ENCODE measurements at places on chromosomes 4 and X.

- no peak for DNase-seq
Measured at GRCh38 chrX:3526731-3527130, 180.3 kb upstream of the MXRA5 start.

DNA sequence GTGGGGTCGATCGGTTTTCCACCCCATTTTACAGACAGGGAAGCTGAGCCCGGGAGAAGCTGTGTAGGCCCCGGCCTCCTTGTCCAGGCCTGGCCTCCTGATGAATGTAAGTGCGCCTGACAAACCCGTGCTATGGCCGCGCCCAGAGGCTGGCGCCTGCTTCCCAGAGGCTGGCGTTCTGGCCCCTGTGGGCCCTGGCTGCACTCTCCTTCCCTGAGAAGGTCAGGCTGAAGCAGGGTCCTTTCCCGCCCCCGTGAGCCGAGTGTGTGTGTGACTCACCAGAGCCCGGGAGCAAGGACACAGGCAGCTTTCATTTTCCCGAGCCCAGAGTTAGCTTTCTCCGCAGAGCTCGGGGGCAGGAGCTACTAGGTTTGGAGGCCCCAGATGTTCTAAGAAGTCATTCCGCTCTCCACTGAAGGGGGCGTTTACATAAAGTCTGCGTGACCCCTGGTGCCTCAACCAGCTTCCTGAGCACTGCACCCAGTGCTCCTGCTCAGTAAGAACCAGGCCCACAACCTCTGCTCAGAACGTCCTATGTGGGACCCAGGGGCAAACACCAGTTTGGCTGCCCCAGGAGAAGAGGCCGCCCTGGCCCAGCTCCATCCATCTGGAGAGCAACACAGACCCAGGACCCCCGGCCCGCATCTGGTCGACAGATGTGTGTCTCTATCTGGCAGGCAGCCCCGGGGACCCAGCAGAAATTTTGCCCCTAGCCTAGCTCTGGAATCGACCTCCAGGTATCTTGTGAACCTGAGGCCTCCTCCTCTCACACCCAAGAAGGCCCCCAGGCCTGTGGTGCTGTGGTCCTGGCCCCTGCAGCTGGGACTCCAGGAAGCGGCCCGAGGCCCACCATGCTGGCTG, 13.6 kb downstream of the UVSSA start:
- peak; percentile 93 for DNase-seq

- no peak for DNase-seq
Measured at GRCh38 chr4:156784970-156785369, 186.6 kb downstream of the PDGFC start.

DNA sequence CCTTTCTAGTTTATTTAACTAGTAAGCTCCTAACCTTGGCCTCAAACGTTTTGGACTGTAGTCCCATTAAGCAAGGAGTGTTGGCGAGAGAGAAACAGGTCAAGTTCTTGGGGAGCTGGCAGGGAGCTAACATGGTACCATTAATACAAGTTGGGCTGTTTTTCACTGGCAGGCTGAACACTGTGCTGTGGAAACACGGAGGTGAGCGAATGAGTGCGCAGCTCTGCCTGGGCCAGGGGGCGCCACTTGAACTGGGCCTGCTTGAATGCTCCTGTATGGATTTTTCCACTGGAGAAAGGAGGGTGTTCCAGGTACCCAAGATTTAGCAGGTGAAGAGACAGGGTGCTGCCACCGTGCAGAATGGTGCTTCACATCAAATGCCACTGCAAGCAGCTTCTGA, 7.4 kb upstream of the SMS start:
- DNase-seq: peak; percentile 33

DNA sequence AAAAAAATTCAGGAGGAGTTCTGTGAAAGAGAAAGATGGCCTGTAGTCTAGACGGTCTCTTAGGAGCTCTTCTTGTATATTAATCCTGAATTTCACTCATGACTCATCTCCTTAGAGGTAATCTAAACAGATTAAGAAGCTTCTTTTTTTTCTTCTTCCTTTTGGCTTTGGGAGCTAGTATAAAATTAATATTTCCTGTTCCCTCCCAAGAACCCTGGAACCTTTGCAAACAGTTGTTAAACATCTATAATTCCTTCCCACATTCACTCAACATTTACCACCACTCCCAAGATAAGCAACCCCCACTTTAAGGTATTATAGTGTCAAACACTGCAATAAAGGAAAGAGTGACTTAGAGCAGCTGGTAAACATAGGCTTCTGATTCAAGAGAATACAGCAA, 146.4 kb upstream of the EDNRA start:
- DNase-seq: no peak

- DNase-seq: no peak
Measured at GRCh38 chr4:143253166-143253565, 68.4 kb downstream of the USP38 start.

DNA sequence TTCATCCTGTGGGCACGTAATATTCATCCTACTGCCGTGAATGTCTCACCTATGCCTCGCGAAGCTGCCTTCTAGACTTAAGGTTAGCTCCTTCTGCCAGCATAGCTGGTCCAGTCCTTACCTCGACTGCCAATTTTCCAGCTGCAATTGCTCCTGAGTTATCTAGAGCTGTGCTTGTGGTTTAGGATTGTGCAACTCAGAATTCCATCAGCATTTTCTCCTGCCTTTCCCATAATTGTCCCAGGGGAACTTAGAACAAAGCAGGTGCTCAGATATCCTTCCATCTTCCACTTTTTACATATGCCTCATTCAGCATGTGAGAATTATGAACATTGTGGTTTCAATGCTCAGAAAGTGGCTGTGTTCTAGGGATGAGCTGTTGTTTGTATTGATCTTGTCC, 131.4 kb upstream of the ADGRL3 start:
- DNase-seq: no peak

GRCh38 chr4:168695288-168695687, 198.4 kb downstream of the PALLD start:
- no peak for DNase-seq

DNA sequence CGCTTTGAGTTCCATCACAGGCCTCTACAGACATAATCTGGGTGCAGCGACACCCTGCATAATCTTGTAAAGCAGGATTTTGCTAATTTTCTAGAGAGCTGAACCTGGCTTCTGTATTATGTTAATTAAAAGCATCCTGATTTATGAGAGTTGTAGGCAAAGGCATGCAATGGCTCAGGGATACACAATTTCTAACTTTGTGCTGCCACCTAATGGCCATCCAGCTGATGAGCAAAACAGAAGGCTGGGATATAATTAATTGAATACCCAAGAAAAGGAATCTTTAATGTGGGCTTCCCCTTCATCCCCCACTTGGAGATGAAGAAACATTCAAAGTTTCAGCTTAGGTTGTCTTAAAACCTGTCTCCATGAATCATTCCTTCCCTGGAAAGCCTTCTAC, 78.1 kb downstream of the BMP15 start:
- DNase-seq: peak; percentile 30
